ENCODE measurements at places on chromosomes 12 and 14. TPM values are rescaled to one million over a fixed set of nuclear protein-coding genes. Genes with fewer than 3 reads are reported as not detected.

PPP1R1A gene
- total RNA-seq, result not detected

- no peak for DNase-seq
These were observed 1.9 kb downstream of the LRP1-AS start for GRCh38 chr12:57145460-57146059.

DNA sequence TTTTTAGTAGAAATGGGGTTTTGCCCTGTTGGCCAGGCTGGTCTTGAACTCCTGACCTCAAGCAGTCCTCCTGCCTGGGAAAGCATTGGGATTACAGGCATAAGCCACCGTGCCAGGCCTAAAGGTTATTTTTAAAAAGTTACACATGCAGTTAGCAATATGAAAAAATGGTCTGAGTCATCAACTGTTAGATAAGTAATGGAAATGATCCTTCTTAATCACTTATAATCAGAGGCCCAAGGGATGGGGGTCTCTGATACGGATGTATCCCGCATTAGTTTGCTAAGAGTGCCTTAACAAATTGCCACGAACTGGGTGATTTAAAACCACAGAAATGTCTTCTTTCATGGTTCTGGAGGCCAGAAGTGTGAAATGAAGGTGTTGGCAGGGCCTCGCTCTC is 54.1 kb upstream of the FERMT2 start:
- DNase-seq, result no peak

DNA sequence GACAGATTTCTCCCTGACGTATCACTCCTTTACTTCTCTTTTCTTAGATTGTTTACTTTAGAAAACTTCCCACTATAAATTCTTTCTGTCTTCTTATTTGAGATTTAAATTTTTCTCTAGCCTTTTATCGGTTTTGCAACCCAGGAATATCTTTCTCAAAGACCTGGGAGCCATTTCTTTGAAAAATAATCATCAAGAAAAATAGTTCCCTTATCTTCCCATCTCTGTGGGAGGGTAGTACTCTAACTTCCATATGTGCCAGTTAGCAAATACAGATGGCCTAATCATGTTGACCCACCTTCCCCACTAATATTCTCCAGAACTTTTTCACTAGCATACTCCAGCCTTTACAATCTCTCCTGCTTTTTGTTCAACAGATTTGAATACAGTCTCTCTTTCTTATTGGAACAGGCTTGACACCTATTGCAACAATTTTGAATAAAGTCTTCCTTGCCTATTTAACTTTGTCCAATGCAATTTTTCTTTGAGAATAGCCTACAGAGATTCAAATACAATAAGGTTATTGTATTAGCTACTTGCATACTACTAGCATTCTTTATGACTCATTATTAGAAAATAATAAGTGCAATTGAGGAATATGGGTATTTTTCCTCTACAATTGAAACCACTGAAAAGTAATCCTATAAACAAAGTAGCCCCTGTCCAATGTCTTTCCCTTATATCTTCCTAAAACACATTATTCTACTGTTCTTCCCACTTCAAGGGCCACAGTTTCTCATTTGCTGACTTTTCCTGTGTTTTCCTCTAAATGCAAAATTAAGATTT is 27.4 kb upstream of the KLRB1 start:
- DNase-seq, result no peak

All from activated T-helper 1 cell treated with anti-CD3 and anti-CD28 coated beads, Interleukin-12 subunit alpha, Interleukin-12 subunit beta, Interleukin-2, Interleukin-4 antibody, amounts not matched to agents 30 ng/mL and 10 ng/mL and 1 ng/mL, durations not matched to agents 14 hours and 24 hours and 36 hours (primary cell).